ENCODE measurements at places on chromosomes 11 and 22. TPM values are rescaled to one million over a fixed set of nuclear protein-coding genes. Genes with fewer than 3 reads are reported as not detected.

DNA sequence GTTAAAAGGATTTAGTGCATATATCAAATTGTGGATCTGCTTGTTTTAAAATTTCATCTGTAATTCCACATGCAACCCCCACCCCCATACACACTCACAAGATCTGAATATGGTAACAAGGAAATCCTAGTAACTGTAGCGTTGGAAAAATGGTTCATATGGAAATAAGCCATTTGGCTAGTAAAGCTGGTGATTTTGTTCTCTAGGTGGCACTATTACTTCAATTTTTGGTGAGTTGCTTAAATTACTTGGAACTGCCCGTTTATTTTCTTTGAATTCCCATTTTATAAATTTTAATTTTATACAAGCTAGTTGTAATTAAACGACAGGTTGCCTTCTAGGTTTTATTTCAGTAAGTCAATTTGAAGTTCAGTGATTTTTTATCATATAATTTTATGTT, 5.3 kb downstream of the BDNF start:
- no peaks in the 10 kb centered on the region for H3K27me3 ChIP-seq
- H3K27ac ChIP-seq: no peak overlapping the region
- H3K4me1 ChIP-seq: no peaks in the 10 kb centered on the region
- H3K36me3 ChIP-seq: no peaks in the 10 kb centered on the region

- H3K27ac ChIP-seq: no peak overlapping the region
- no peaks in the 10 kb centered on the region for H3K36me3 ChIP-seq
- no peaks in the 10 kb centered on the region for H3K27me3 ChIP-seq
Observed at GRCh38 chr11:30348035-30348434, 25.1 kb downstream of the ARL14EP start.

- H3K27ac ChIP-seq: no peak overlapping the region
- no peaks in the 10 kb centered on the region for H3K36me3 ChIP-seq
- no peak overlapping the region for H3K4me3 ChIP-seq
- no peaks in the 10 kb centered on the region for H3K4me1 ChIP-seq
- no peaks in the 10 kb centered on the region for H3K27me3 ChIP-seq
Observed at GRCh38 chr11:34284811-34285481, 72.9 kb downstream of the ABTB2 start.

CHRNA10 gene
- total RNA-seq: 1.0 TPM

OR10A2 gene
- total RNA-seq: not detected
